Stimulated activated CD4-positive, alpha-beta T cell treated with anti-CD3 and anti-CD28 coated beads, Interleukin-12 subunit alpha, Interleukin-12 subunit beta, amount 100 ng/mL, for 4 hours (primary cell): ENCODE measurements at places on chromosomes 7 and 10.

DNA sequence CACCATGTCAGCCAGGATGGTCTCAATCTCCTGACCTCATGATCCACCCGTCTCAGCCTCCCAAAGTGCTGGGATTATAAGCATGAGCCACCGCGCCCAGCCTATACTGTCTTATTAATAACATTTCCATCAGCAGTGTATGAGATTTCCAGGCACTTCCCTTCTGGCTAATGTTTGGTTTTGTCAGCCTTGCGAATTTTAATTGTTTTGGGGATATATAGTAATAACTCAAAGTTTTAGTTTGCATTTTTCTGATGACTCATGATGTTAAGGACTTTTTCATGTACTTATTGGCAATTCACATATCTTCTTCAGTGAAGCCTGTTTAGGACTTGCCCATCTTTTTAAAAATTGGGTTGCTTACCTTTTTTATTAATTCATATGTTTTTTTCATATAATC lies 76.0 kb downstream of the TMEM270 start:
- DNase-seq = no peak

DNA sequence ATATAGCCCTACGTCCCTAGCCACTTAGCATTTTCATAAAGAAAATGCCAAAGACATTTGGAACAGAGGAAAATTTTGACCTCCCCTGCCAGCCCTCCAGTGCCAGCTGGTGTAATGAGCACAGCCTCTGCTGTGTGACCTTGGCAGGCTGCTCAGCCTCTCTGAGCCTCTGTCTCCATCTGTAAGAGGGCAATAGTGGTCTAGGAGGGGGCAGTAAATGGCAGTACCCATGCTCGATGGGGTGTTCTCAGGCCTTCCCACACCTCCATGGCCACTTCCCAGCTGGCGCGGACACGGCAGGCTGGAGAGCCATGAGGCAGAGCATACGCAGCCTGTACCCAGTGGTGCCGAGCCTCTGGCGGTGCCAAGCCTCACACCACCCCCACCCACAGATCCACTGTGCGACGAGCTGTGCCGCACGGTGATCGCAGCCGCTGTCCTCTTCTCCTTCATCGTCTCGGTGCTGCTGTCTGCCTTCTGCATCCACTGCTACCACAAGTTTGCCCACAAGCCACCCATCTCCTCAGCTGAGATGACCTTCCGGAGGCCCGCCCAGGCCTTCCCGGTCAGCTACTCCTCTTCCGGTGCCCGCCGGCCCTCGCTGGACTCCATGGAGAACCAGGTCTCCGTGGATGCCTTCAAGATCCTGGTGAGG lies 24.0 kb upstream of the CSGALNACT2 start:
- DNase-seq = no peak

DNA sequence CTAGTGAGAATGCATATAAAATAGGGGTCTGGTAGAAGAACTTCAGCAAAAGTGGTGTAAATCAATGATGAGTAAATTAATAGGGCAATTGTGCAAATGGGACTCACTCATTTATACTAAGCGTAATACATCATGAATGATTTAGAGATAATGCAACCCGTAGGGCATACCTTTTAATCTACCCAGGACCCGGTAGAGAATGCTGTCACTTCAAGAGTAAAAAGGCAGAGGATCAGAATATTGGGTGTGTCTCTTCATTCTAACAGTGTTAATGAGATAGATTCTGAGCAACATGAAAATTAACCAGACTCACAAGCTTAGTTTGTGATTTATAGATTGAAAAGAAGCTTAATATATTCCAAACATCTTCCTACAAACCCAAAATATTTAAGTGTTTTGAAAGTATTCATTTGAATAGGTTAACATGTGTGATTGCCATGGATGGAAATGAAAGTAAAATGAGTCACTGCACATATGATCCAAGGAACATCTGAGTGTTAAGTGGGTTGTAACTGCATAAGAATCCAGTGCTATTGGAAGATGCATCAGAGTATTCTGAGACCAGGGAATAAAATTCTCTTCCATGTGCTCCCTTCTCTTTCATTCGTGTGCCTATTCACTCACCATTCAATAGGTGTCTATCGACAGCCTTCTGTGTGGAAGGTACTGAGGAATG lies 690.6 kb downstream of the AUTS2 start:
- no peak for DNase-seq

GRCh38 chr7:11625669-11626068 lies 206.3 kb downstream of the THSD7A start:
- DNase-seq = no peak

- DNase-seq = no peak
These were observed 251.1 kb upstream of the LRRN3 start for GRCh38 chr7:110839866-110840265.

DNA sequence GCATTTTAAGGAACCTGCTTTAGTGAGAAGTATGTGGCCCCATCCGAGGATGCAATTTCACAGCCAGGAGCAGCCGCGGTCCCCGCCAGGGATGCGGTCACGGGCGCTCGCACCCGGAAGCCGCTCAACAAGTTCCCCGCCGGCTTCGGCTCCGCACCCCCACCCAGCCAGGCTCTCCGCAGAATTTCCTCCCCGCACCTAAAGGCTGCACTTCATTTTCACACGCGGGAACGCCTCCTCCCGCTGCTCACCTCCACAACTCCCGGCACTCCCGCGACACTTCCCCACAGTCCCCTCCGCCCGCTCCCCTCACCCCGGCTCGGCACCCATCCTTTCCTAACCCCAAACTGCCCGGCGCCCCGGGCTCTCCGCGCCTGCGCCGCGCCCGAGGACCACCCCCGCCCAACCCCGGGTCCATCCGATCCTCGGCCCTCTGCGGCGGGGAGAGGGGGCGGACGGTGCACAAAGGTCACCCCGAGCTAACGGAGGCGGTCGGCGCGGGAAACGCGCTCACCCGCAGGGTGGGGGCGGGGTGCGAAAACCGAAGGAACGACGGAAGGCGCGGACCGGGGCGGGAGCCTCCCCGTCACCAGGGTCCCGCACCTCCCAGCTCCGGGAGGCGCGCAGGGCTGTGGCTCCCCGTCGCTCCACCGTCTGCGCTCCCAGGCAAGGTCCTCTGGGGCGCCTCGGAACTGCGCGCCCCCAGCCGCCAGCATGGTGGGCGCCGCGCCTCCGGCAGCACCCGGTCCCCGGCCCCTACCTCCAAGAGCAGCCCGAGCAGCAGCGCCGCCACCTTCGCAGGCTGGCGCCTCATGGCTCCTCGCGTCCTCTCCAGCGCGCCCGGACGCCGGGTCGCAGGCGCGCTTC lies 558 bp downstream of the VOPP1 start:
- DNase-seq = peak; percentile 52

DNA sequence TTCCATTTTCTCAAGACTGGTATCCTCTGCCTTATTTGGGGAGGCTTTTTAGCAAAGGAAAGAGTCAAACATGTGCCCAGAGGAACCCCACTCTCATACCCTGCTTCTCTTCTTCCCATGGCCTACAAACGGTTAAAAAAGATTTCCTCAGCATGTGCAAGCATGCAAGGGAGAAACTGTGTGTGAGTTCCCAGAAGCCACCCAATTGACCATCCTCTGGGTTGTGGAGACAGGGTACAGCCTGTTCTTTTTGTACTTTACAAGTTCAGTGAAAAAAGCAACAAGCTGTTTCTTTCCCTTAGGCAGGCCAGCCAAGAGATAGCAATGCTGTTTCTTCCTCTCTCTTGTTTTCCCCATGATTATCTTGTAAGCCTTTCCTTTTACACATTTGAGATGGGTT lies 68.8 kb upstream of the MTPN start:
- no peak for DNase-seq
